ENCODE measurements at places on chromosomes 5 and 9.

DNA sequence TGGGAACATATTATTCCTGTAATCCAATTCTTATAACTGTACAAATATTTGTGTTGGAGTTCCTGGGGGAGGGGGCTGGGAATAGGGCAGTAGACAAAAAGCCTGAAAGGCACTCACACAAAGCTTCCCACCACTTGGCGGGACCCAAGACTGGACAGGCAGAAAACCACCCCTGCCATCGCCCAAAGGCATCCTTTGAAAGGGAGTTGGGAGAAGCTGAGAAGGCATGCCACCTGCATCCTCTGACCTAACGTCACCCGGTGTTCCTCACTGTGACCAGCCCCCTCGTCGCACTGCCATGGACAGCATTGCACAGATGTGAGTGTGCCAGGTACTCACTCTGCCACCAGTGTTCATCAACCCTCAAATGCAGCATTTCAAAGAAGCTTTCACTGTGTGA is 80.6 kb upstream of the SMIM23 start:
- DNase-seq, result no peak

GRCh38 chr5:173412566-173412965 is 84.4 kb upstream of the STC2 start:
- DNase-seq, result no peak

DNA sequence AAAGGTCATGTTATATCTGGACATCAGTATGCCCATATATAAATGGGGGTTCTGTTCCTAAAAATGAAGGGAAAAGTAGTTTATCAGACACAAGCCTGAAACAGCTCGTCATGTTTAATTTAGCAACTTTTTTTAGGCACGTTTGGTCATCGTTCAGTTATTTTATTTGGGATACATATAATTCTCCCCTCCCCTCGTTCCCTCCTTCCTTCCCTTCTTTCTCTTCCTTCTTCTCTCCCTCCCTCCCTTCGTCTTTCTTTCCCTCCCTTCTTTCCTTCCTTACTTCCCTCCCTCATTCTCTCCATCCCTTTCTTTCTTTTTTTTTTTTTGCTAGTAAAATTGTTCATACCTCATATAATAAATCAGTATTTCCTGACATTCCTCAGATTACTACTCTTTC is 3.4 kb downstream of the PPWD1 start:
- DNase-seq, result no peak

DNA sequence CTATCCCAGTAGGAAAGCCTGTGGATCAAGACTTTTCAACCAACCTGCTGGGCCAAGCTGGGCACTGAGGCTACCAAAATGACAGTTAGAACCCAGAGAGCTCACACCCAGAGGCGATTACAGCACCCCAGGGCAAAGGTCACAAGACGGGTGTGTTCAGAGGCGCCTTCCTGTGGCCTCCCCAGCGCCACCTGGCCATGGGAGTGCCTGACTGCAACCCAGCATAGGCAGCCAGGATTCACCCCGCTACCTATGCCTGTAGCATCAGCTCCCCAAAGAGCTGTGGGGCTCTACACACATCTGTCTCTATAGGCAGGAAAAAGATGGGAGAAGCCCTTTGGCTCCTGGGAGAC is 33.5 kb downstream of the PDGFRB start:
- DNase-seq, result no peak

GRCh38 chr9:104028827-104029226 is 65.3 kb upstream of the SMC2 start:
- no peak for DNase-seq

DNA sequence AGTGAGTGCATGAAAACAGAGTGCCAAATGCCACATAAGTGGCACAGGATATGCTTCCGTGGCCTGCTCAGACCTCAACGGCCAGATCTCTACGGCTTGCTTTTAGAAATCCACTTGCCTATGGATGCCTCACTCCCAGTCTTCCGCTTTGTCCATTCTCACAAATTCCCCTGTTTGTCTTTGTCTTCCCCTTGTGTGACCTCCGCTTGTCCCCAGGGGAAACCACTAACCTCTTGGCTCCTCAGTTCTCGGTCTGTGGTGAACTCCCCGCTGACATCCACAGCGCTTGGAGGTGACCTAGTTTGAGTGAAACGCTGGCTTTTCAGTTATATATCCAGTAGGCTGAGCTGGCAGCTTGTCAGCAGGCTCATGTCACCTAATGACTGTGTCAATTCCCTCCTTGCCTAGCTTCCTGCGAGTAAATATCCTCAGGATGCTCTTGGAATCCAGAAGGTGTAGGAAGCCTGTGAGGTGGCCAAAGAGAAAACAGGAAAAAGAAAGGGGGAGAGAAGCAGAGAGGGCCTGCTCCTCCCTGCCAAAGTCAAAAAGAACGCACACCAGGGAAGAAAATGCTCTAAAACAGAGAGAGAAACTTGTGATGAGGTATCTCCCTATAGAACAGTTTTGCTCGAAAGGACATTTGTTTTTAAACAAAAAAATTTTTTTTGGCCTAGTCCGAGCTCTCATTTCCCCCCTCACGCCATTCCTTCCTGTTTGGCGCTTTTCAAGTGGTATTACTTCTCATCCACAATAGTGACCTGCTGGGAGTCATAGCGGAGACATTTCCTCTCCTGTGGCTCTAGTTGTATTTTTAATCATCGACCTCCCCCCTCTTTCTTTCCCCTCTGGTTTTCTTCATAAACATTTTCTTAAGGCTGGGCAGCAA is 101.6 kb upstream of the SPRY4 start:
- DNase-seq, result peak; percentile 48

DNA sequence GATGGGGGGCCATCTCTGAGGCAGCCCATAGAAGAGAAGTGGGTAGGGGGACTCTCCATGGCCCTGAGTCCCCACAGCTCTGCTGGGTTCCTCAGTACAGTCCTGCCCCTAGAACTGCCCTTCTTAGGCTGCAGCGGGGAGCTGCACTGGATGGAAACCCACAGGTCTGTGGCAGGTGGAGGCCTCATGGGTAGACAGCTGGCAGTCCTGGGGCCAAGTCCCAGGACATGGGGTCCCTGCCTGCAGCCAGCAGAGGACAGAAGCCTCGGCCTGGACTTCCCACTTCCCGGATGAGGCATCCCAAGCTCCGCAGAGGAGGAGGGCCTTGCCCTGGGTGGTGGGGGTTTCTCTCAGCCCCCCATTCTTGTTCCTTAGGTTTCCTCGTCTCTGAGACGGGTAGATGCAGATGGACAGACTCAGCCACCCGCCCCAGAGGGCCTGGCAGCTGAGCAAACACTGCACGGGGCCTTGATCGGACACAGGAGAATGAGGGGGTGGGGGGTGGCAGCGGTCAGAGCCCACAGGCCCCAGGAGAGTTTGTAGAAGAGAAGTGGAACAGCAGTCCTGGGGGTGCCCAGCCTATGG is 153.8 kb downstream of the C9orf50 start:
- DNase-seq, result no peak

- no peak for DNase-seq
Observed at GRCh38 chr5:87169300-87169991, 98.2 kb upstream of the RASA1 start.

GRCh38 chr5:116442931-116443551 is 131.6 kb downstream of the SEMA6A start:
- no peak for DNase-seq

DNA sequence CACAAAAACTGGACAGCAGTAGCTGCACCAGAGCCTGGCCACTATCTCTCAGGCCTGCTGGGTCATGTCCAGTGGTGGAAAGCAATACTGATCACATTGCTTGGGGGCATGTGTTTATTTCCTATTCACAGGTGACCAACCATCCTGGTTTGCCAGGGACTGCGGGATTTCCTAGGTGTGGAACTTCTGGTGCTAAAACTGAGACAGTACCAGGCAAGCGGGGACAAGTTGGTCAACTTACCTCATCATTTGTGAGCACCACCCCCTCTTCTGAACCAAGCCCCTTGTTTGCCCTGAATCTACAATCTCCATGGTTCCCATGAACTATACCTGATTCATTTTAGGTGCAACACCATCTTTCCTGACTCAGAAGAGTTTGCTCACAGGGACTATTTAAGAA is 81.3 kb downstream of the TNC start:
- DNase-seq, result no peak

- no peak for DNase-seq
Observed at GRCh38 chr5:97553604-97554452, 370.8 kb upstream of the RIOK2 start.

- DNase-seq, result no peak
Observed at GRCh38 chr5:98503616-98504015, 269.8 kb upstream of the RGMB start.

GRCh38 chr5:125199373-125199772 is 452.9 kb upstream of the ZNF608 start:
- DNase-seq, result no peak

GRCh38 chr5:140182075-140182711 is 7.2 kb downstream of the CYSTM1 start:
- DNase-seq, result peak; percentile 30

GRCh38 chr5:168311061-168311566 is 19.7 kb downstream of the WWC1 start:
- DNase-seq, result no peak

DNA sequence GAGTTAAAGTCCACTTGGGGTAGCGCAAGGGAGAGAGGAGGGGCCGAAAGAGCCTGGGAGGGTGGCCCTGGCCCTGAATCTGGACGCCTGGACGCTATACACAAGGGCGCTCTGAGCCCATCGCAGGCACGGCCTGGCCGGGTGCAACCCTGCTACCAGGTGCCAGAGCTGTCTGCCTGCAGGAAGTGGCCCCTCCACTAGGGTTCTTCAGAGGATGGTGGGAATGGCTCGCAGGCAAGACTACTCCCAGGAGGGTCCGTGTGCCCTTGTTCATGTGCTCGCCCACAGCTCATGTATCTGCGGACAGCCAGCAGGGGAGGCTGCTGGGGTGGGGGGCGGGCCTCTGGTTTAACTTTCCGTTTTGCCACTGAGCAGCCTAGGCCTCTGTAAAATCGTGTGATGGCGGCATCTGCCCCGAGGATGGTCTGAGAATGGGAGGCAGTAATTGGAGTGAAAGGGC is 1.4 kb upstream of the NKD2 start:
- DNase-seq, result no peak

- DNase-seq, result no peak
Observed at GRCh38 chr9:114973216-114973615, 42.8 kb upstream of the TNFSF8 start.

GRCh38 chr5:137146402-137146890 is 352.7 kb downstream of the SPOCK1 start:
- peak; percentile 80 for DNase-seq

GRCh38 chr9:92963831-92964606 is 16.7 kb downstream of the FGD3 start:
- DNase-seq, result no peak

DNA sequence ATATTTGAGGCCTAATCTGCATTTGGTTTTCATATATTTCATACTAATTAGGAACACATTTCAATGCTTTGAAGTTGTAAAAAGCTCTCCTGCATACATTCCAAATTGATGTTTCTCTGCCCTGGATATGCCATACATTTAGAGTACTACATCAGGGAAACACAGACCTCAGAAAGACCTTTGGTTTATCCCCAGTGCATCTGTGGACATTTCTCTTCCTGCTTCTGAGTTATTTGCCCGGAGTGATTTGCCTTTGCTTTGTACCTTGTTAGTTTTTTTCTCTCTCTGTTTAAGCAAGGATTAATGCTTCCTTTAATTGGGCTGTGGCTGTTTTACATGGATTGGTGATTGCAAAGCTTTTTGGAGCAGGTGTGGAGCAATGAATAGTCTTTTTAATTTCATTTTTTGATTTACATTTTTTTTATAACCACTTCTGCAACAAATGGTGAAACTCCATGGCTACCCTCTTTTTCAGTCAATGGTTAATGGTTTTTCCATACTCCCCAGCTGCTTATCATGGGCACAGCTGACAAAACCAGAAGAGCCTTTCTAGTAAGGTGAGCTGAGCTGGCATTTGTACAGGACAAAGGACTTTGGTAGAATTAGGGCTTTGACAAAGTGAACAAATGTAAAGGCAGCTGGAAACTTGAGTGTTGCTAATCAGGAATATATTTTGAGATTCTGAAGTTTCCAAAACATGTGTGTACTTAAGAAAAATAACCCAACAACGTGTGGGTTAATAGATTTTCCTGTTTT is 54.2 kb downstream of the ZSWIM6 start:
- peak; percentile 82 for DNase-seq

GRCh38 chr9:91840469-91840868 is 109.6 kb downstream of the ROR2 start:
- DNase-seq, result no peak

DNA sequence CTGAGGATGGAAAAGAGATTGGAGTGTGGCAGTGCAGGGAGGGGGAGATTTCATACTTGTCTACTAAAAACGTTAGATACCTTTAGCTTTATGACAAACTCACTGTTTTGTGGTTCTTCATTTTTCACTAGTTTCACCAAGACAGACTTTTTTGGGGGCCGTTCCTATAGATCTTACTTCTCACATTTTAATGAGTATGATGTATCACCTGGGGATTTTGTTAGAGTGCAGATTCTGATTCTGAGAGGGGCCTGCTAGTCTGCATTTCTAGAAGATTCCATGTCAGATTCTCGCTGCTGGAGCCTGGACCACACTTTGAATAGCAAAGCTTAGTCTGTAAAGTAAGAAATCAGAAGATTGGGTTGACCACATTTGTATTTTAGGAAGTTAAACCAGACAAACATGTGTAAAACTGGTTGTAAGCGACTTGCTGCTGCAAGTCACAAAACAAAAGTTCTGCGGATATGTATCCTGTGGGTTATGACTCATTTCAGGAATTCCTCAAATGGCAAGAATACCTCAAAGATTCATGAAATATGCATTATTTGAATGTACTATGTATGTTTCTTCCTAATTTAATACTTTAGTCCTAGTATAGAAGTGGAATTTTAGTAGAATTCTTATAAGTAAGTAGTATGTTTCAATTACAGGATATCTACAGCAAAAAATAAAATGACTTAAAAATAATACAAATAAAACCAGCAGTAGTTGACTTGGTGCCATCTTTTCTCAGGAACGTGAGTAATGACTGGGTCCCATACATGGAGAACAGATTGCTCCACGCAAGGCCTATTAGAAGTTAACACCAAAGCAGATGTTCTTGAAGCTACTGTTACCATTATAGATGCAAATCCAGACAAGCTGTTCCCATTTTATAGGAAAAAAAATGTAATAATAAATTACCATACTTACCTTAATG is 27.8 kb downstream of the NFIL3 start:
- peak; percentile 6 for DNase-seq

DNA sequence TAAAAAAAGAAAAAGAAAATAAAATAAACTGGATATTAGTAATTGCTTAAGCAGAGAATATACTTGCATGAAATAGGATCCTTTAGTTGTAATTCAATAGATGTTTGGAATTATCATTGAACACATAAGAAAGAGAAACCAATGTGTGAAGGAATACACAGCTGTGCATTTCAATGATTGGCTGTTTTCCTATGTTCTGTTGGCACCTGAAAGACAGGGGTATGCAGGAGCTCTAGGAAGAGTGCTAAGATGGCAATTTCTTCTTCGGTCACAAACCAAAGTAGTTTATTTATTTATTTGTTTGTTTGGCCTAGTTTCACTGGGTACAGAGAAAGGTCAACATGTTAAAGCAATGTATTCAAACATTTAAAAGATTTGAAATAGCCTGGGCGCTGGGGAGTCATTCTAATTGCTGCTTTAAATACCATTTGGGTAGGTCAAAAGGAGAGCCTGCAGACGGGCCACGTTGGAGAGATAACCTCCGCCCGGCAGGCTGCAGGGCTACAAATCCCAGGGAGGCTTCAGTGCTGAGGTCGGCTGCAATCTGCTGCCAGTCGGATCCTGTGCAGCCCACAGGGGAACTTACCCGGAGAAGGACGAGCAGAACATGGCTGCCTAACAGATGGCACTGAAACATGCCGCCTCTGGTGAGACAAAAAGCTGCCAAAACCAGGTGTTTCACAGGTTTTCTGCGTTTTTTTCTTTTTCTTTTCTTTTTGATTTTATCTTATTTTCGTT is 154.2 kb upstream of the TYRP1 start:
- no peak for DNase-seq

GRCh38 chr5:132257131-132258101 is at the start of gene PDLIM4:
PDLIM4 (plus strand) TSS chr5:132257696; CDS start chr5:132257735, 39 bp downstream.
- DNase-seq, result peak; percentile 89

GRCh38 chr5:79143684-79144379 is 32.2 kb downstream of the BHMT start:
- DNase-seq, result no peak
